Liver (tissue), 10 donors: ENCODE measurements at places on chromosomes 1 and 21. TPM values are rescaled to one million over a fixed set of nuclear protein-coding genes. Genes with fewer than 3 reads are reported as not detected.
A peak's percentile ranks its signal among the peaks of the same experiment; 100 is the strongest.

- no peak for DNase-seq
Observed at GRCh38 chr1:180905927-180906326, 6.8 kb upstream of the KIAA1614 start.

C1QTNF12 gene
- polyA plus RNA-seq: 0.39 TPM

- DNase-seq: no peak
Observed at GRCh38 chr1:64908575-64908974, 57.8 kb downstream of the JAK1 start.

DNA sequence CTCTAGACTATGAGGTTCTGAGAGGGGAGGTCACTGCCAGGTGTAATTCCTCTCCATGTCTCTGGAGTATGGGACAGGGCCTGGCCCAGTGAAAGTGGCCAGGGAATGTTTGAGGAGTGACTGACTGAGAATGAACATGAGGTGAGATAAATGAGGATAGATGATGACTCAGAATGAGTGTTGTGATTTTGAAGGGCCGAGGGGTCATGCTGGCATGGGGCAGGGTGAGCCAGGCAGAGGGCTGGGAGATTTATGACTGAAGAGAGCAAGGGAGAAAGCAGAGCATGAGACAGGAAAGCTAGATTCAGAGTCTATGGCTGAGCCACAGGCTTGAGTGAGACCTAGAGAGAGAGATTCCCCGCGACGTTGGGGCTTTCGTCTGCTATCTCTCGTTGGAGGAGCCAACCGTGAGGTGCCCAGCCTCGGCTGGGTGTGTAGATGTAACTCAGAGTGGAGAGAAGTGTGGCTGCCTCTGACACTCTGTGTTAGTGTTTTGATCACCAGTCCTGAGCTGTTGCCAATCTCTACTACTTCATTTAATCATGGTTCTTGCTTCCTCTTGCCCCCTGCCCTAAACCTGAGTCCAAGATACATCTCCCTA, 50.1 kb downstream of the FOXD2 start:
- DNase-seq: no peak

RAB25 gene
- polyA plus RNA-seq: 2.0 TPM

FABP3 gene
- 2.8 TPM for polyA plus RNA-seq

GRCh38 chr1:187046293-187046692, 217.5 kb downstream of the PLA2G4A start:
- no peak for DNase-seq

GRCh38 chr21:44297525-44298290, 2.1 kb upstream of the PFKL start:
- DNase-seq: peak; percentile 79

DNA sequence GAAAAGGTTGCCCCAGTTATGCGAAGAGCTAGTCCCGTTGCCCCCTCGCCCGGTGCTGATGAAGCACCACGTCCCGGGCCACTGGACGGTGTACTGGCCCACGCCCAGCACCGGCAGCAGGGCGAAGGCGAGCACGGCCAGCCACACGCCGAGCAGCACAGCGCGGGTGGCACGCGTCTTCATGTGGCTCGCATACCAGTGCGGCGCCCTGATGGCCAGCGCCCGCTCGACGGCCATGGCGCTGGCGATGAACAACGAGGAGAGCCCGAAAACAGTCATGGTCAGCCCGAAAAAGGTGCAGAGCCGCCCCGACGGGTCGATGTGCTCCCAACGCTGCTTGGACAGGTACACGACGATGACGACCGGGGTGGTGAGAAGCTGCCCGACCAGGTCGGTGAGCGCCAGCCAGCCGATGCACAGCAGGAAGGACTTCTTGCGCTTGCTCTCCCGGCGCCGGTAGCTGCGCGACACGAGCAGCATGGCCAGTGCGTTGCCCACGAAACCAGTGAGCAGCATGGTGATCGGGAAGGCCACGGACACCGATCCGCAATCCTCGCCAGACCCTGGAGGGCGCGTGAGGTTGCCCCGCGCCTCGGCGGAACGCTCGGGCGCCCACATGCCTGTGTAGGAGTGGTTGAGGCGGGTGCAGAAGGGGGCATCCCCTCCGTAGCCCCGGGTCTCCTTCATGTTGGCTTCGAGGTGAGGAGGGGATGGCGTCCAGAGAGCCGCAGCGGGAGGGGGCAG, 553 bp downstream of the PTGER3 start:
- no peak for DNase-seq

DNA sequence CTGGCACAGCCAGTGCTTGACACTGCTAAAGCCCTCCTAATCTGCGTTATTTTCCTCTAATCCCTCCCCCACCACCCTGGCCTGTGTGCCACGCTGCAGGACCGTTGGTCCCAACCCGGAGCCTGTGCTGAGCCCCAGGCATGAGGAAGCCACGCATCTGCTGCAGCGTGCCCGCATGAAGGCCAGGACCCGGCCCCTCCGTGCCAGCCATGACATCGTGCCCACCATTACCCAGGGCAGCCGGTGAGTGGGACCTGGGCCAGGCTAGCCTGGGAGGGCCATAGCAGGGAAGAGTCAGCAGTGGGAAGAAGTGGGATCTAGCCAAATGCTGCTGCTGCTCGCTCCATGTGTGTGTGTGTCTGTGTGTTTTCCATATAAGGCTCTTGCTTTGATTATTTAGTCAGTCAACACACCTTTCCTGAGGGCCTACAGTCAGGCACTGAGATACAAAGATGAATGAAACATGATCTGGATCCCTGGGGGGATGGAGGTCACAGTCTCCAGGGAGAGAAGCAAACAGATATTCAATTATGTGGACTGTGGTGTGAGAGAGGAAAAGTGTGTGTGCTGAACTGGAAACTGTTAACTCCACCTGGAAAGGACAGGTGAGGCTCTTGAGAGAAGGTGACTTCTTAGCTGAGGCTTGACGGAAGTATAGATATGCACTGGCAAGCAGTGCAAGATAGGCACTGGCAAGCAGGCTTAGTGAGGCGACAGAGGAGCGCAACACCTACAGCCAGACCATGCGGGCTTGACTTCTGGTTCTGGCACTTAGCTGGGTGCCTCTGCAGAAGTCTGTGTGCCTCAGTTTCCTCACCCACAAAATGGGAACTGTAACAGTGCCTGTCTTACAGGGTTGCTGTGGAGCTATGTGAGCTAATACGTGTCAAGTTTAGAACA, 15.9 kb downstream of the KIAA1614 start:
- no peak for DNase-seq

DNA sequence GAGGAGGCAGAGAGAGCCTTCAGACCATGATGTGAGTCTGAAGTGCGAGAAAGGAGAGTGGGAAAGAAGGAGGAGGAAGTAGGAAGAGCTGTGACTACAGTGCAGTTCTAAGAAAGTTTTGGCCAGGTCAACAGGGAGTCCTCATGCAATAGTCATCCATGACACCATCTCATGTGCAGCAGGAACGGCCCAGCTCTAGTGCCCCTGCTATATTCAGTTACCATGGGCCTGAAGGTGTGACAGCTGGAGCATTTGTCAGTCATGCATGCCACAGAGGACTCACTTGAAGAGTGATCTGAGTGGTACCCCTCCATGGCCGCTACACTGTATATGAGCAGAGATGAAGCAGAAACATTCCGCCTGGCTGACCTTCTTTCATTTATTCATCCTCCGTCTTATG, 77.9 kb downstream of the OMA1 start:
- DNase-seq: no peak

GPA33 gene
- 0.03 TPM for polyA plus RNA-seq

DNA sequence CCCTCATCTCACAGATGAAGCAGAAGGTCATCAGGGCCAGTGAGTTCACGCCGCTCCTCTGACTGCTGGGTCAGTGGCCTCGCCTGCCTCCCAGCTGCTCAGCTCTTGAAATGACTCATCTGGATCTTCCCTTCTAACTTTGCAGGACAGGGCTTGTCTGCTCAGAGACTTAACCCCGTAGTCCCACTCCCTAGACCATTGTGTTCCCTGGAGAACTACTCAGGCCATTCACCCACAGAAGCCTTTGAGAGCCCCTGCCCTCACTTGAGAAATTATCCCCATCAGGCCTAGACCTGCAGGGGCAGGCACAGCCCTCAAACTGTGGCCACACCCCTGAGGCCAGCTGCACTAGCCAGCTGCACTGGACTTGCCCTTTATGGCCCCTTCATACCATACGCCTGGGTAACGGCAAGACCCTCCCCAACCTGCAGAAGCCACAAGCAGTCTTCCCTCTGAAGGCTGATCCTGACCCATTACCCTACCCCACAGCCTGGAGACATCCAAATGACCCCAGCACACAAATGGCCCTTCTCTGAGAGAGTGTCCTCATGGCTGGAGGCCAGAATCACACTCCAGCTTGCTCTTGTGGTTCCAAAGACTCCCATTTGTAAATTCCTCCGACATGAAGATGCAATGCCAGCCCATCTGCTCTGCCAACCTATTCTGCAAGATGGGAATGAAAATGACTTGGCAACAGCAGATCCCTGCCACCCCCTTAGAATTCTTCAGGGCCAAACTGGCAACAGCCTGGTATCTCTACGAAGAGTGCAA, 33.2 kb downstream of the RCSD1 start:
- DNase-seq: no peak

LRRIQ3 gene
- 0.69 TPM for polyA plus RNA-seq

RAP1GAP gene
- 11.8 TPM for polyA plus RNA-seq

- no peak for DNase-seq
Observed at GRCh38 chr1:172401892-172402291, 18.6 kb upstream of the C1orf105 start.

- DNase-seq: no peak
Observed at GRCh38 chr1:161046605-161047228, 940 bp upstream of the USF1 start.

GRCh38 chr1:17089506-17089905, 29.7 kb downstream of the PADI2 start:
- no peak for DNase-seq

DNA sequence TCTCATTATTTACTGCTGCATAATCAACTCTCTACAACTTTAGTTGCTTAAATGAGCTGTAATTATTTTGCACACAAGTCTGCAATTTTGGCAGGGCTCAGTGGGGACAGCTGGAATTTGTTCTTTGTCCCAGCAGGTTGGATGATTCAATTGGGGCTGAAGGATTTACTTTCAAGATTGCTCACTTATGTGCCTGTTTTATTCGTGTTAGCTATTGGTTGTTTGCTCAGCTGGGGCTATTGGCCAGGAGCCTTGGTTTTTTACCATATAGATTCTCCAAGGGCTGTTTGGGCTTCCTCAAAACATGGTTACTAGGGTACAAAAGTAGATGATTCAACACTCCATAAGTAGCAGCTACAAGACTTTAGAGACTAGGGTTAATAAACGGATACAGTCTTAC, 13.4 kb downstream of the OR10R2 start:
- no peak for DNase-seq

PEX11B gene
- polyA plus RNA-seq: 14.0 TPM

INAVA gene
- 0.19 TPM for polyA plus RNA-seq

- DNase-seq: no peak
Observed at GRCh38 chr1:107990606-107991005, 25.6 kb upstream of the VAV3 start.

- DNase-seq: no peak
Observed at GRCh38 chr1:230901671-230902070, 33.4 kb upstream of the C1orf198 start.

FAM89A gene
- 8.1 TPM for polyA plus RNA-seq

DNA sequence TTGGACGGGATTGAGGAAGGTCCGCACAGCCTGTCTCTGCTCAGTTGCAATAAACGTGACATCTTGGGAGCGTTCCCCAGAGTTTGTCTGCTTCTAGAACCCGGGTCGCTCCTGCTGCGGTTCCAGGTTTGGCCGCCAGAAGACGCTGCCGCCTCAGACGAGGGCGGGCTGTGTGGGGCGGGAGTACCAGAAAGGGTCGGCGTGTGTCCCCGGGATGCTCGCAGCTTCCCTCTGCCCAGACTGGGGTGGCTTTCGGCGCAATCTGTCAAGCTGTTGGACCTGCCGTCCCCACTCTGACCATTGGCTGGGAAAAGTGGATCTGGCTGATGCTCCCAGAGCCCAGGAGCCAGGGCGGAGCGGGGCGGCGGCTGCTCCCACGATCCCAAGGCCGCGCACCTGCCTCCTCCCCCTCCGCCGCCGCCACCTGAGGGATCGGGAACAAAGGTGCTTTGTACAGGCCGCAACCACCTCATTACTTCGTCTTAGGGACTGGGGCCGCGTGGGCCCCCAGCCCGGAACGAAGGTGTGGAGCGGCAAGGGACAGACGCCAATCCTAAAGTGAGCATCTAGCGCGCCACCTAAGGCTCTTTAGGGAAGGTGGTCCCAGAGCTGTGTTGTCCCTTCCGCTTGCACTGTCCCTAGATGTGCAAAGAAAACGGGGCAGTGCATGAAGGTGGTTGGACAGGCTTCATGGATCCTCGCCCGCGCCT, 683 bp upstream of the EFNA4 start:
- DNase-seq: peak; percentile 77
